Osteoblast (primary cell): ENCODE measurements at places on chromosomes 11 and 22. TPM values are rescaled to one million over a fixed set of nuclear protein-coding genes. Genes with fewer than 3 reads are reported as not detected.

FOLH1 gene
- total RNA-seq: 0.36 TPM in 1 of 2 replicates, not detected in the other

MUC6 gene
- not detected in 2 replicates for total RNA-seq

SUSD2 gene
- 0.72 and 2.4 TPM in 2 replicates for total RNA-seq

USH1C gene
- not detected in 2 replicates for total RNA-seq

MFNG gene
- 0.29 and 0.72 TPM in 2 replicates for total RNA-seq

RASGRP2 gene
- 0.29 TPM in 1 of 2 replicates, not detected in the other for total RNA-seq

ACRV1 gene
- not detected in 2 replicates for total RNA-seq

FOLR1 gene
- under 0.01 and 0.36 TPM in 2 replicates for total RNA-seq

SCGB1D2 gene
- total RNA-seq: not detected in 2 replicates

IRAG1 gene
- total RNA-seq: 2.7 and 4.3 TPM in 2 replicates

TSKU gene
- 23.5 and 24.2 TPM in 2 replicates for total RNA-seq

SLC17A6 gene
- not detected in 2 replicates for total RNA-seq

GRIK4 gene
- under 0.01 and 0.29 TPM in 2 replicates for total RNA-seq

ANO5 gene
- total RNA-seq: 0.59 and 1.1 TPM in 2 replicates

RFPL1 gene
- total RNA-seq: not detected in 2 replicates

- no peak overlapping the region for H3K27ac ChIP-seq
- no peaks in the 10 kb centered on the region for H3K27me3 ChIP-seq
Observed at GRCh38 chr11:97361812-97362378, 972.1 kb downstream of the JRKL start.

GRCh38 chr11:19777377-19778102, 64.9 kb downstream of the NAV2 start:
- peaks cover 7% of the 10 kb centered on the region for H3K4me1 ChIP-seq
- peak; percentile 98 for DNase-seq
- H3K27ac ChIP-seq: no peak overlapping the region
- H3K36me3 ChIP-seq: no peaks in the 10 kb centered on the region
- no peaks in the 10 kb centered on the region for H3K27me3 ChIP-seq

- no peaks in the 10 kb centered on the region for H3K4me1 ChIP-seq
- H3K27ac ChIP-seq: no peak overlapping the region
- no peaks in the 10 kb centered on the region for H3K27me3 ChIP-seq
- no peak for DNase-seq
- peaks cover 94% of the 10 kb centered on the region for H3K36me3 ChIP-seq
Observed at GRCh38 chr11:118648291-118648690, 31.2 kb downstream of the TREH start.

- no peaks in the 10 kb centered on the region for H3K27me3 ChIP-seq
- H3K36me3 ChIP-seq: peaks cover 55% of the 10 kb centered on the region
Observed at GRCh38 chr11:46666516-46666915, 33.9 kb downstream of the ARHGAP1 start.

DNA sequence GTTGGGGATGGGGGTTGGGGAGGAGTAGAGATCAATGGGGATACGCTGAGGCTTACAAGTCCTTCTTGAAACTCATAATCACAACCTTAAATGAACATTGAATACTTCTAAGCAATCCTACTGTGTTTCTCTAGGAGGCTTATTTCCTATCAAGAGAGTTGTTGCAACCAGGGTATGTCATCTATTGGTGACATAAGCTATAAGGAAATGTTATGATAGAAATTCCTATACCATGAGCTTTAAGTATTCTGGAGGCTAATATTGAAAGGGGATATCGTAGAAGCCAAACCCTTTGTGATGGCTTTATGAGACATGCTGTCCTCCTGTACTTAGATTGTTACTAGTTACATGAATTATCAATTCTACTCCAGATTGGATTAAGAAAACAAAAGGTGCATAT, 72.9 kb downstream of the DKK3 start:
- H3K27ac ChIP-seq: no peak overlapping the region
- H3K4me3 ChIP-seq: no peak overlapping the region
- DNase-seq: no peak
- no peaks in the 10 kb centered on the region for H3K27me3 ChIP-seq
- peaks cover 5% of the 10 kb centered on the region for H3K4me1 ChIP-seq

- H3K27ac ChIP-seq: no peak overlapping the region
- H3K27me3 ChIP-seq: no peaks in the 10 kb centered on the region
- no peaks in the 10 kb centered on the region for H3K4me1 ChIP-seq
- peak; percentile 79 for DNase-seq
- no peaks in the 10 kb centered on the region for H3K36me3 ChIP-seq
Observed at GRCh38 chr11:60193687-60194433, 11.0 kb upstream of the MS4A6A start.

- no peaks in the 10 kb centered on the region for H3K36me3 ChIP-seq
- no peaks in the 10 kb centered on the region for H3K4me1 ChIP-seq
- no peak for DNase-seq
- H3K27ac ChIP-seq: no peak overlapping the region
- no peaks in the 10 kb centered on the region for H3K27me3 ChIP-seq
Observed at GRCh38 chr11:116272181-116272789, 500.5 kb downstream of the BUD13 start.

DNA sequence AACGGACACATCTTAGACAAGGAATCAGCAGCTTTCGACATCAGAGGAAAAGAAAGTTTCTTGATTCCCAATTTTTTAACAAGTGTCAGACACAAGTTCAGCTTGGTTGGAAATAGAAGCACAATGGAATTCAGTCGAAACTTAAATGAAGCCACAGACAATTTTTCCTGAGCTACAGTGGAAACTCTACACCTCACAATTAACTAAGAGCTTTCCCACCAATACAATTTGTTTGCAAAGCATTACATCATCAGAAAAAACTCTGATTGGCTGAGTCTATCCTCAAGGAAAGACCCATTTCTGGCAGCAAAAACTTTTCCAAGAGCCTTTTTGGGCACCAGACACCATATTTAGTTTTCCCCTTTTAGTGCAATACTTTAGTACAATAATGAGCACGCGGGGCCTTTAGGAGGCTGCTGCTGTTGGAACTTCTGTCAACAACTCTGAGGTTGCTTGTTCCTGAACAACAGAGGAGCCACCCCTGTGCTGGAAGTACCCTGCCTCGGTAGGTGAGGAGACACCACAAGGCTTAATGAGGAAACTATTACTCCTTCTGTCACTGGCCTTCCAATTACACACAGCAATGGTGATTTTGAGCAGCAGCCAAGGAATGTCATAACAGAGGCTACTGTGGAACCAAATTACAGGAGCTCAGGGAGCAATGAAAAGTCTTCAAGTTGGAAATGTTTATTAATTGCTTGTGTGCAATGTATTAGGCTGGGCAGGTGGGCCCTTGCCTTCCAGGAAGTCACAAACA, 61.9 kb upstream of the BARX2 start:
- H3K27me3 ChIP-seq: no peaks in the 10 kb centered on the region
- DNase-seq: peak; percentile 58
- no peaks in the 10 kb centered on the region for H3K36me3 ChIP-seq
- no peak overlapping the region for H3K27ac ChIP-seq

GRCh38 chr11:417652-418342, 3.0 kb upstream of the SIGIRR start:
- H3K27me3 ChIP-seq: peaks cover 15% of the 10 kb centered on the region
- peaks cover 6% of the 10 kb centered on the region for H3K4me1 ChIP-seq
- no peak for DNase-seq
- no peaks in the 10 kb centered on the region for H3K36me3 ChIP-seq
- H3K27ac ChIP-seq: no peak overlapping the region
- no peak overlapping the region for H3K4me3 ChIP-seq

DNA sequence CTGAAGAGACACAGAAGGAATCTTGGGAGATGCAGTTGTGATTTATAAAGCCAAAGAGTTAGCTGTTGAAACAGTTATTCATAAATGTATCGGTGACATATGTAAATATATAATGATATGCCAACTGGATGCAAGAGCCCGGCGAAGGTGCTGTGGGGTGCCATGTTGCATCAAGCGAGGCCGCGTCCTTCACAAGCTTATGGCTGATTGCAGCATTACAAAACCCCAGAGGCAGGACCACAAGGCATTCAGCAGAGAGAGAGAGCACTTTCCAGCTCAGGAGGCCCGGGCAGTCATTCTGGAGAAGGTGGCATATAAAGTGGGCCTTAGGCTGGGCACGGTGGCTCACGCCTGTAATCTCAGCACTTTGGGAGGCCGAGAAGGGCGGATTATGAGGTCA, 65.6 kb downstream of the LARGE1 start:
- H3K36me3 ChIP-seq: no peaks in the 10 kb centered on the region
- H3K4me3 ChIP-seq: no peak overlapping the region

- H3K4me3 ChIP-seq: no peak overlapping the region
- peaks cover 7% of the 10 kb centered on the region for H3K4me1 ChIP-seq
- no peak overlapping the region for H3K27ac ChIP-seq
- DNase-seq: no peak
Observed at GRCh38 chr11:87236368-87236767, 198.6 kb downstream of the TMEM135 start.

- DNase-seq: peak; percentile 57
- H3K27ac ChIP-seq: peak overlapping the region; percentile 55
- H3K4me1 ChIP-seq: peaks cover 17% of the 10 kb centered on the region
- peaks cover 85% of the 10 kb centered on the region for H3K36me3 ChIP-seq
- no peaks in the 10 kb centered on the region for H3K27me3 ChIP-seq
Observed at GRCh38 chr11:70415642-70416395, 17.5 kb downstream of the CTTN start.

DNA sequence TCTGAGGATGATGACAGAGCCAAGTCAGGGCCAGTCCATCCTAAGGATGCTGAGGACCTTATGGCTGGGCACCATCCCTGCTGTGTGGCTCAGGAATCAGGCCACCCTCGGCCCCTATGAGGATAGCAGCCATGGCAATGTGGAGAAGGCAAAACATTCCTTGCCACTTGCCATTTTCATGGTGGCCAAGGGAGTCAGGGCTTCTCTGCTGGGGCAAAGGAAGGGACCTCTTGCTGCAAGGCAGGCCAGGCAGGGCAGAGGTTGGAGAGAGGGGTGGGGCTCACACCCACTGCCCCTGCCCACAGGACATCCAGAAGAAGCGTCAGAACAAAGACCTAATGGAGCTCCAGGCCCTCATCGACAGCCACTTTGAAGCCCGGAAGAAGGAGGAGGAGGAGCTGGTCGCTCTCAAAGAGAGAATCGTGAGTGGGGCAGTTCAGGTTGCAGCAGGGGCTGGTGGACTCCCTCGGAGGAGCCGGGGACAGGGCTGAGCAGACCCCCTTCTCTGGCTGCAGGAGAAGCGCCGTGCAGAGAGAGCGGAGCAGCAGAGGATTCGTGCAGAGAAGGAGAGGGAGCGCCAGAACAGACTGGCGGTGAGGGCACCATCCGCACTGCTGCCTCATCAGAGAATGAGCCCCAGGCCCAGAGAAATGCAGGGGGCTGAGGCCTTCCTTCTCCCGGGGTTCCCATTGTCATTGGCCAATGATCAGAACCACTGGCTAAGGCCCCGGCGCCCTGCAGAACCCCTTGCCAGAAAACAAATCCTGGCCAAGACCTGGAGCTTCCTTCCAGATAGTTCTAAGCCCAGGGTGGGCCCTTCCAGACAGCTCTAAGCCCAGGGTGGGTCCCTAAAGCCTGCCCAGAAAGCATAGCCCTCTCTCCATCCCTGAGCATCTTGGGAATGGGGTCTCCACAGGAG, 13.5 kb upstream of the MRPL23 start:
- H3K4me3 ChIP-seq: no peak overlapping the region
- no peaks in the 10 kb centered on the region for H3K36me3 ChIP-seq
- no peaks in the 10 kb centered on the region for H3K27me3 ChIP-seq
- peak; percentile 73 for DNase-seq
- peaks cover 7% of the 10 kb centered on the region for H3K4me1 ChIP-seq

- no peaks in the 10 kb centered on the region for H3K4me1 ChIP-seq
- no peaks in the 10 kb centered on the region for H3K36me3 ChIP-seq
- H3K4me3 ChIP-seq: no peak overlapping the region
- DNase-seq: no peak
- H3K27ac ChIP-seq: no peak overlapping the region
Observed at GRCh38 chr11:40099426-40100161, 1359.9 kb downstream of the LRRC4C start.

DNA sequence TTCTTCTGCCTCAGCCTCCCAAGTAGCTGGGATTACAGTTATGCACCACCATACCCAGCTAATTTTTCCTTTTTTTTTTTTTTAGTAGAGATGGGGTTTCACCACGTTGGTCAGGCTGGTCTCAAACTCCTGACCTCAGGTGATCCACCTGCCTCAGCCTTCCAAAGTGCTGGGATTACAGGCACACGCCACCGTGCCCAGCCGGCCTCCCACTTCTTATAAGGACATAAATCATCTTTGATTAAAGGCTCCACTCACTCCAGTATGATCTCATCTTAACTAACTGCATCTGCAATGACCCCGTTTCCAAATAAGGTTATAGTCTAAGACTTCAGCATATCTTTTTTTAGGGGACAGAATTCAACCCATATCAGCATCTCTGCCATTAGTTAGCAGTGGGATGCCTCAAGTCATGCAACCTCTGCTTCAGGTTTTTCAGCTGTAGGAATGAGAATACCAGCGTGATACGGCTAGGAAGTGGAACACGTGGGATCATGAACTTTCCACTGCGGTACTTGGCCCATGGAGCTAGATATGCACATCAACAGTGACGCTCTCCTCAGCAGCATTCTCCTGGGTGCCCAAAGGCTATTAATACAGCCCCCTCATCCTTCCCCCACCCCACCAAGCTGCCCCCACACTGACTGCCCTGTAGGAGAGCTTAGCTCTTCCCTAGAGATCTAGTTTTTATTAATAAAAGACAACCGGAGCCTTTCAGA, 41.4 kb downstream of the MCHR1 start:
- H3K4me1 ChIP-seq: peaks cover 10% of the 10 kb centered on the region
- peak overlapping the region; percentile 20 for H3K27ac ChIP-seq
- H3K27me3 ChIP-seq: peaks cover 3% of the 10 kb centered on the region
- H3K4me3 ChIP-seq: no peak overlapping the region

- DNase-seq: peak; percentile 9
- no peak overlapping the region for H3K4me3 ChIP-seq
- H3K36me3 ChIP-seq: no peaks in the 10 kb centered on the region
- H3K27me3 ChIP-seq: no peaks in the 10 kb centered on the region
- H3K27ac ChIP-seq: no peak overlapping the region
Observed at GRCh38 chr11:61697078-61697502, 16.9 kb downstream of the DAGLA start.

GRCh38 chr11:13486926-13487660, 8.7 kb downstream of the PTH start:
- peaks cover 5% of the 10 kb centered on the region for H3K27me3 ChIP-seq
- no peak for DNase-seq
- no peaks in the 10 kb centered on the region for H3K4me1 ChIP-seq
- no peaks in the 10 kb centered on the region for H3K36me3 ChIP-seq
- H3K27ac ChIP-seq: no peak overlapping the region

GRCh38 chr11:43508511-43508918, 149.8 kb downstream of the TTC17 start:
- H3K27me3 ChIP-seq: no peaks in the 10 kb centered on the region
- H3K4me1 ChIP-seq: peaks cover 17% of the 10 kb centered on the region
- peak; percentile 89 for DNase-seq
- no peaks in the 10 kb centered on the region for H3K36me3 ChIP-seq
- H3K27ac ChIP-seq: peak overlapping the region; percentile 50

- H3K27me3 ChIP-seq: no peaks in the 10 kb centered on the region
- peak; percentile 95 for DNase-seq
- H3K4me3 ChIP-seq: peak overlapping the region; percentile 50
- no peaks in the 10 kb centered on the region for H3K36me3 ChIP-seq
- peak overlapping the region; percentile 58 for H3K27ac ChIP-seq
Observed at GRCh38 chr11:73185680-73186293, 32.3 kb upstream of the P2RY2 start.

DNA sequence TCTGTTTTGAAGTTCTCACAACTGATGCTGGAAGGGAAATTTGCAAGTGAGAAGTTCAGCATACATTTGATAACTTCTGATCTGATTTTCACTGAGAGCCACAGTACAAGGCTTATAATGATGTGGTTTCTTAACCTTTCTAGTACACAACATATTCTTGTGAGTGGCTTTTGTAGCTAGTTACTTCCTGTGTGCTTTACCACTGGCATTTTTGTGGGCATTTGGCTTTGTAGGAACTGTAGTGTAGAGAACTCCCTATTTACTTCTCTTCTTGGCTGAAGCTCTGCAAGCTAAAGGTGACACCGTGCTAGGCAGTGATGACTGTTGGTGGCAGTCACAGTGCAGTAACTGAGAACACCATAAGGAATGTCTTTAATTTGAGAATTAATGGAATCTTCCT, 14.9 kb downstream of the USP47 start:
- no peak overlapping the region for H3K4me3 ChIP-seq
- no peaks in the 10 kb centered on the region for H3K36me3 ChIP-seq
- DNase-seq: no peak
- no peak overlapping the region for H3K27ac ChIP-seq
- no peaks in the 10 kb centered on the region for H3K27me3 ChIP-seq
